ENCODE measurements at places on chromosomes 2 and 18.

DNA sequence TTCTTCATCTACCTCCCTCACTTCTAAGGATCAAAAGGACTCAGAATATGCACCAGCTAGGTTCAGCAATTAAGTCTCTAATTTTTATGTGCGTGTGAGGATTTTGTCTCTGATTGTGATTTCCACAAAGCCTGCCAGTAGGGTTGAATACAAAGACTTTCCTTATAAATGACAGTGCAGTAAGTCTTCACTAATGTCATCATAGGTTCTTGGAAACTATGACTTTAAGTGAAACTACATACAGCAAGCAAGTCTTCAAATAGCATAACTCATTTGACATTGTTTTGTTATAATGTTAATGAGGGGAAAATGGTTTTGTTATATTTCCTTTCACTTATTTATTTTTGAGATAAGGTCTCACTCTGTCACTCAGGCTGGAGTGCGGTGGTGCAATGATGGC lies 526.3 kb upstream of the DCC start:
- DNase-seq = no peak

- DNase-seq = no peak
Measured at GRCh38 chr2:190804182-190804795, 76.3 kb upstream of the GLS start.

GRCh38 chr2:6833300-6833604 lies 32.5 kb downstream of the CMPK2 start:
- DNase-seq = no peak

GRCh38 chr2:97697252-97698235 lies 15.8 kb upstream of the ZAP70 start:
- DNase-seq = peak; percentile 84

DNA sequence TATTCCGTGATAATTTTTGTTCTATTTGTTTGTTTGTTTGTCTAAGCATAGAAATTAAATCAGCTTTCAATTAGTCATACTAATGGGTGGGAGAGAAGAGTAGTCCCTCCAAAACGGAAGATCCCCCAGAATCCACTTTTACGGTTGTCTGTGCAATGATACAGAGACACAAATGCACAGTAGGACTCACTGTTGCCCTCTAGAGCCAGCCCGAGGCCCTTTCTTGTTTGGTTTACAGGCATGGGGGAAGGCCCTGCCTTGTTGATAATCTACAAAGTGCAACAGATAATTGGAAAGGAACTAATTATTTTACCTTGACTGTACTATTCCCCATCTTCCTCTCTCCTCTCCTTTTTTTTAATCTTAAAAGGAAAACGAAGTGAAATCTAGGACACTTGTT lies 121.1 kb downstream of the ACOXL start:
- DNase-seq = no peak

DNA sequence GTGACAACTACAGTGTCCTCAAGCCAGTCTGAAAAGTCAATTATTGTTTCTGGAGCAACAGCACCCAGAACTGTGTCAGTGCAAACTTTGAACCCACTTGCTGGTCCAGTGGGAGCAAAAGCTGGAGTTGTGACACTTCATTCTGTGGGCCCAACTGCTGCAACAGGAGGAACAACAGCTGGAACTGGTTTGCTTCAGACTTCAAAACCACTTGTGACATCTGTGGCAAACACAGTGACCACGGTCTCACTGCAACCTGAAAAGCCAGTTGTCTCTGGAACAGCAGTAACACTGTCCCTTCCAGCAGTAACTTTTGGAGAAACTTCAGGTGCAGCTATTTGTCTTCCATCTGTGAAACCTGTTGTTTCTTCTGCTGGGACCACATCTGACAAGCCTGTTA lies 59.8 kb downstream of the TAF4B start:
- DNase-seq = no peak

- no peak for DNase-seq
Measured at GRCh38 chr18:25814841-25815458, 275.5 kb downstream of the SS18 start.

GRCh38 chr2:137938204-137938603 lies 26.1 kb upstream of the HNMT start:
- DNase-seq = no peak

GRCh38 chr2:168851674-168852320 lies 38.4 kb downstream of the SPC25 start:
- DNase-seq = peak; percentile 34

Measured in kidney glomerular epithelial cell (primary cell).